ENCODE measurements at places on chromosomes 1 and 21.

- DNase-seq: no peak
Measured at GRCh38 chr1:210198840-210199239, 33.8 kb upstream of the SERTAD4 start.

- DNase-seq: no peak
Measured at GRCh38 chr1:85473390-85473789, 8.4 kb upstream of the DDAH1 start.

DNA sequence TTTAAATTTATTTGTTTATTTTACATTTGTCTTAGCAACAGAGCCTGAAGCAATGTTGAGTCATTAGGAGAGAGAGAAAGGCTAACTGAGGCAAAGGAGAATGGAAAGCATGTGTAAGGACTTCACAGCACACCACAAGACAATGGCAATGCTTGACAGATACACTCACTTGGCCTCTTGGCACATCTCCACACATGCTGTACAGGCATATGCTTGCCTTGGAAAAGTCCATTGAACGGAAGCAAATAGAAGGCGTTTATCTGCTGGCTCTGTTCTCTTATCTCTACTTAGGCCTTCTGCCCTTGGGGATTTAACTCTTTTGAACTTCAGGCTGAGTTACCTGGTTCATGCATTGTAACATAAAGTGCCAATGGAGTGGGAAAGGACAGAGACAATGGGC lies 262.2 kb upstream of the POU3F1 start:
- no peak for DNase-seq

- DNase-seq: peak; percentile 40
Measured at GRCh38 chr1:15696956-15697521, 12.9 kb downstream of the PLEKHM2 start.

GRCh38 chr1:29590583-29591565 lies 354.6 kb downstream of the PTPRU start:
- DNase-seq: no peak

GRCh38 chr21:14523234-14523633 lies 22.9 kb downstream of the SAMSN1 start:
- DNase-seq: peak; percentile 51

- no peak for DNase-seq
Measured at GRCh38 chr1:34800214-34800613, 7.4 kb downstream of the GJA4 start.

GRCh38 chr21:15455819-15456462 lies 273.8 kb upstream of the USP25 start:
- DNase-seq: no peak

GRCh38 chr1:220828179-220828490 lies 41.4 kb downstream of the MTARC1 start:
- no peak for DNase-seq

GRCh38 chr1:18384059-18384458 lies 96.7 kb upstream of the KLHDC7A start:
- DNase-seq: no peak

GRCh38 chr1:116495535-116495934 lies 75.3 kb downstream of the CD58 start:
- DNase-seq: no peak

DNA sequence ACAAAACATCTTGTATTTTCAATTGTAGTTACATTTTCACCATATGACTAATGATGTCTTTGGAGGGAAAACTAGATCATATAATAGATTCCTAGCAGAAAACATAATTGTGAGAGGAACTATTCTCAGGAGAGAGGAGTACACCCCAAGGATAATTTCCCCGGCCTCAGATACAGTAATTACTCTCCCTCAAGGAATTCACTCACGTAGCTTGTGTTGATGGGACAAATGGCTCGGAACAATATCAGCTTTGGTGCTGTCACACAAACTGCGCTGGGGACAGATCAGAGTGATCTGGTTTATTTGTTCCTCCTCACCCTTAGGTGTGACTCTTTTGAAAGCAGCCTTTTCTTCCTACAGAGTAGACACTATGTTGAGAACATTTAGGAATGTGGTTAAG lies 11.2 kb downstream of the ABCG1 start:
- DNase-seq: no peak

DNA sequence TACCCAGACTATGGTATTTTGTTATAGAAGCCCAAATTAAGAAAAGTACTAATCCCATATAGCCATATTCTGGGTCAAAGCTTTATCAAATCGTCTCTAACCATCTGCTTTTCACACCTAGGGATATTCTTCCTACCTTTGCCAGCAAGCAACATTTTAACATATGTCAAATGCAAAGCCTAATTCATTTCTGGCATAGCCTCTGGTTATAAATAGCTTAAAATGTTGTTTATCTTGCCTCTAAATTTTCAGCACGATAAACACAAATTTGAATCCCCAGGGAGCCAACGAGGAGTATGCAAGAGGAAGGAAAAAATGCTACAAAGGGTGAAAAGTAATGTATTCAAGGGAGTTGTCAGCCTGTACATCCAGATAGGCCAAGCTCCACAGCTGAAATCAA lies 357.2 kb downstream of the KCNH1 start:
- no peak for DNase-seq

- DNase-seq: no peak
Measured at GRCh38 chr1:242002510-242002909, 3.6 kb upstream of the MAP1LC3C start.

DNA sequence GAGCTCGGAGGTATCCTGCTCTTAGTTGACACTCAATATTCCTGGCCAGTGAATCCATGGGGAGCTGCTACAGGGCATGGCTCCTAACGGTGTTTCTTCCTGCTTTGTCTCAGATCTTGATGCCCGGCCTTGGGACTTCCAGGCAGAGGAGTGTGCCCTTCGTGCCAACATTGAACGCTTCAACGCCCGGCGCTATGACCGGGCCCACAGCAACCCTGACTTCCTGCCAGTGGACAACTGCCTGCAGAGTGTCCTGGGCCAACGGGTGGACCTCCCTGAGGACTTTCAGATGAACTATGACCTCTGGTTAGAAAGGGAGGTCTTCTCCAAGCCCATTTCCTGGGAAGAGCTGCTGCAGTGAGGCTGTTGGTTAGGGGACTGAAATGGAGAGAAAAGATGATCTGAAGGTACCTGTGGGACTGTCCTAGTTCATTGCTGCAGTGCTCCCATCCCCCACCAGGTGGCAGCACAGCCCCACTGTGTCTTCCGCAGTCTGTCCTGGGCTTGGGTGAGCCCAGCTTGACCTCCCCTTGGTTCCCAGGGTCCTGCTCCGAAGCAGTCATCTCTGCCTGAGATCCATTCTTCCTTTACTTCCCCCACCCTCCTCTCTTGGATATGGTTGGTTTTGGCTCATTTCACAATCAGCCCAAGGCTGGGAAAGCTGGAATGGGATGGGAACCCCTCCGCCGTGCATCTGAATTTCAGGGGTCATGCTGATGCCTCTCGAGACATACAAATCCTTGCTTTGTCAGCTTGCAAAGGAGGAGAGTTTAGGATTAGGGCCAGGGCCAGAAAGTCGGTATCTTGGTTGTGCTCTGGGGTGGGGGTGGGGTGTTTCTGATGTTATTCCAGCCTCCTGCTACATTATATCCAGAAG lies 16.7 kb downstream of the ALX3 start:
- DNase-seq: peak; percentile 47

DNA sequence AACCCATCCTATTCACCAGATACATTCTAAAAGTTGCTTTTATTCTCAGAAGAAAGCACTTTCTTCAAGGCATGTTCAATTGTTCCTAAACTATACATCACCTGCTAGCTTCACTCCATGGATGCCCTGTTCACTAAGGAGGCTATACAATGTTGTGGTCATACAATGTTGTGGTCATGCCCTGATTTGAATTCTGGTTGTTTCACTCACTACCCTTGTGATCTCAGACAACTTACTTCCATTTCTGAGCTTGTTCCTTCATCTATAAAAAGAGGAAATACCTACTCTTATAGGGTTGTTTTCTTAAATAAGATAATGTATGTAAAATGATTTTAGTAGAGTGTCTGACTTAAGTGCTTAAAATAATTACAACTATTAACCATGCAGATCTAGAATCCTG lies 19.7 kb downstream of the EDEM3 start:
- no peak for DNase-seq

- no peak for DNase-seq
Measured at GRCh38 chr1:222904451-222904850, 89.6 kb downstream of the DISP1 start.

DNA sequence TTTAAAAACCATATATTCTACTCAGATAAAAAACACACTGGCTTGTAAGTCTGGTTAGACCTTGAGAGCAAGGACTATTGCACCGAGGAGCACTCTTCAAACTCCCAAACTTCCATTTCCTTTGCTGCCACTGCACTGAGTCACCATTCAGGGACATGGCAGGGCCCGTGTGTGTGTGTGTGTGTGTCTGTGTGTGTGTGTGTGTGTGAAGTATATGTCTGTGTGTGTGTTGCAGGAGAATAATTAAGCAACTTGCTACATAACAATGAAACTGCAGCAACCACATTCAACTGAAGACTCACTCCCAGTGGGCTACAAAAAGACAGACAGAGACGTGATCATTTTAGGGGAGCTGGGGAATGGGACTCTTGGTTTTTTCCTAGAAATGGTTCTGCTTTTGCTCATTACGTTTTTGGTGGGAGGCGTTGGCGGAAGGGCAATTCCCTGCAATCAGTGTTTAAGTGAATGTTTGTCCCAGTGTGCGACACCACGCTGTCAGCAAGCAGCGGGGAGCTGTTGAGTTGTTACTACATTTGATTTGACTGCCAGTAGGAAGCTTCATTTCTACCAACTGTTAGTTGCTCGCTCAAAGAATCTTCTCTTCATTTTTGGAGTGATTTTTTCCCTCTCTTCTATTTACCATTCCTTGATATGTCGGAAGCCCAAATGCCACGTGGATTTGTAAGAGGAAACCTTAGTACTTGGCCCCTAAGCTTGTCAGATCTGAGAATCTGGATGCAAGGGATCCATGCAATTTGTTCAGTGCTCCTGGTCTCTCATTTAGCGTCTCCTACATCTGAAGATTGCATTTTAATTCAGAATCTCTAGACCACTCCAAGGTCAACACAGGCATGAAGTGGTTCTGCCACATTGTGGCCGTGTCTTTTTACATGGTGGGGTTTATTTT lies 36.1 kb downstream of the ESRRG start:
- DNase-seq: no peak

DNA sequence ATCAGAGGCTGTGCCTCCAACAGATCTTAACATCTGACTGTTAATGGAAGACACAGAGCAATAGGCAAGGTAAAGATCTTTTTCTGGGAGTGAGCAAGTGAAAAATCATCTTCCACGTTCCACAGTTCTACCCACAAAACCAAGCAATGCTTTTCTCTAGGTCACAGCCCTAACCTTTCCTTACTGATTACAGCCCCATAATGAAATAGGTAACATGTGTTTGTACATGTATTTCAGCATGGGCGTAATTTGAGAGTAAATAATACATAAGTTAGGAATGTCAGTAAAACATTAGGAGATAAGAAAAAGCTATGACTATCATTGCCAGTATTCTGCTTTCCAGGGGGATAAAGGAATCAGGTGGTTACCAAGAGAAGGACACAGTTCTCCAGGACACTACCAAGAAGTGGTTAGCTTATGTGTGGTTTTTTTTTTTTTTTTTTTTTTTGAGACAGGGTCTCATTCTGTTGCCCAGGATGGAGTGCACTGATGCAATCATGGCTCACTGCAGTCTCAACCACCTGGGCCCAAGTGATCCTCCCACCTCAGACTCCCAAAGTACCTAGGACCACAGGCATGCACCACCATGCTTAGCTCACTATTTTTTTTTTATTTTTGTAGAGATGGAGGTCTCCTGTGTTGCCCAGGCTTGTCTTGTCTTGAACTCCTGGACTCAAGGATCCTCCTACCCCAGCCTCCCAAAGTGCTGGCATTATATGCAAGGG lies 72.0 kb downstream of the DAP3 start:
- DNase-seq: no peak

DNA sequence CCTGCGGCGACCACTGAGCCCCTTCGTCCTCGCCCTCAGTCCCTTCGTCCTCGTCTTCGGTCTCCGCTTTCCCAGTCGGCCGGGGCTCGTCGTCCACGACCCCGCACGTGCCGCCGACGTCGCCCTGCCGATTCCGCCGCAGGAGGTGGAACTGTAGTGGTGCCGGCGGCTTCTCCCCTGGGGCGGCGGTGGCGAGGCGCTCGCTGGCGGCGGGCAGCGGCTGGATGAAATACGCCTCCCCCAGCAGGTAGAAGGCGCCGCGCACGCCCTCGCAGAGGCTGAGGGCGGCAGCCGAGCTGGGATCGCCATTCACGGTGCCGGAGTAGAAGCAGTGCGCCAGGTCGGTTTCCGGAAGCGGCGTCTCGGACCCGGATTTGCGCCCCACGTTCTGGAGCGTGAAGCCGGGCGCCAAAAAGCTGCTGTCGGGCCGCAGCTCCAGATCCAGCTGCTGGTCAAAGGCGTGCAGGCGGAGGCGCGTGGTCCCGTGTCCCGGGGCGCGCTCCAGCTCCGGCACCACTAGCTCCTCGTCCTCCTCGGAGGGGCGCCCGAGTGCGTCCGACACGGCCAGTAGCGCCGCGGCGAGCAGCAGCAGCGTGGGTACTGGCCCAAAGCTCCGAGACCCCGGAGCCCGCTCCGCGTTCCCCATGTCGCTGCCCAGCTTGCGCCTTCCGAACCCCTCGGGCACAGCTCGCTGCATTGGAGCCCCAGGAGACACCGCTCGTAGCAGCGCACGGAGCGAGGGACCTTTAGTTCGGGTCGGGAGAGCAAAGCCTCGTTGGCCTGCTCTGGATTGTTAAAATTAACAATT lies 747 bp downstream of the ADAMTS1 start:
- no peak for DNase-seq

- DNase-seq: no peak
Measured at GRCh38 chr1:81912383-81912782, 111.6 kb downstream of the ADGRL2 start.

DNA sequence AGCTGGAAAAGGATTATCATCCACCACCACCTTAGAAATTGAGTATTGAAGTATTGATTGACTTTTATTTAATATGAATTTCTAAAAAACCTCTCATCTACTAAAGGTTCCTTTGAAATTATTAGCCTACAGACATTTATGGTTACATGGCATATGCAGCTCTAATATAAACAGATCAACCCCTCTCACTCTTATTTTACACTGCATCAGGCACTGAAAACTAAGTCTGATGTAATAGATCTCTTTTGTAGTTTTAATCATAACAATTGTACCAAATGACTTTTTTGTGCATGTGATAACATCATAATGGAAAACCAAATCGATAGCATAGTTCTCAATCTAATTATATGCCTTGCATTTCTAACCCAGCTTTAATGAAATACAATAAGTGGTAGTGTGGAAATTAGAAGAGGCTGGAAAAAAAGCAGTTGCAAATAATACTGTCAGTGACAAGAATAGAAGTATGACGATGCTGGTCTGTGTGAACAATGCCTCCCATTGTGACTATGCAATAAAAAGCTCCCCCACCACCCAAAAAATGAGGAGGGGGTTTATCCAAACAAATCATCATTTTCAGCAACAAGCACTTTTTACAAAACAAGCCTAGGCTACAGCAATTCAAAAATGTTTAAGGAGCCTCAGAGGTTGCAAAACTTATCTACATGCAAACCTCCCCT lies 426.5 kb upstream of the NFIA start:
- DNase-seq: no peak

GRCh38 chr1:15153842-15154479 lies 414 bp downstream of the TMEM51 start:
- DNase-seq: no peak

DNA sequence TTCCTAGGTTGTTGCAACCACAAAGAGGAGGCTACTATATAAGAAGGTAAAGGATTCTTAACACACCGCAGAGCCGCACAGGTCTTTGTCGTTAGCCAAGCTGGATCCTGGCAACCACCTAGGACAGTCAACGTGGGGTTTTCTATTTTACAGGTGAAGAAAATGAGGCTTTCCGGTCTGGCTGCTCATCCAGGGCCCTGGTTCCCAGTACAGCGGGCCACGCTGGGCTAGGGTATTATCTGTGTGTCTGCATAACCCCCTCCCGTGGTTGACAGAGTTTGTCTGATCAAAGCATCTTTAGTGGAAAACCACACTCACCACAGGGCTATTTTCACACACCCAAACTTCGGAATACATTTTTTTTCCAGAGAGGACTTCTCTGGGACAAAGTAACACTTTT lies 39.0 kb upstream of the PDE9A start:
- DNase-seq: peak; percentile 38
